NCI-H748 treated with DMSO at 0.1 percent for 48 hours (cell line): ENCODE measurements at places on chromosomes 12 and 14.
A peak's percentile ranks its signal among the peaks of the same experiment; 100 is the strongest.

- no peak for DNase-seq
These were observed 15.4 kb downstream of the TRIM9 start for GRCh38 chr14:51079489-51079888.

GRCh38 chr14:64467101-64467500 lies 1.8 kb downstream of the AKAP5 start:
- no peak for DNase-seq

DNA sequence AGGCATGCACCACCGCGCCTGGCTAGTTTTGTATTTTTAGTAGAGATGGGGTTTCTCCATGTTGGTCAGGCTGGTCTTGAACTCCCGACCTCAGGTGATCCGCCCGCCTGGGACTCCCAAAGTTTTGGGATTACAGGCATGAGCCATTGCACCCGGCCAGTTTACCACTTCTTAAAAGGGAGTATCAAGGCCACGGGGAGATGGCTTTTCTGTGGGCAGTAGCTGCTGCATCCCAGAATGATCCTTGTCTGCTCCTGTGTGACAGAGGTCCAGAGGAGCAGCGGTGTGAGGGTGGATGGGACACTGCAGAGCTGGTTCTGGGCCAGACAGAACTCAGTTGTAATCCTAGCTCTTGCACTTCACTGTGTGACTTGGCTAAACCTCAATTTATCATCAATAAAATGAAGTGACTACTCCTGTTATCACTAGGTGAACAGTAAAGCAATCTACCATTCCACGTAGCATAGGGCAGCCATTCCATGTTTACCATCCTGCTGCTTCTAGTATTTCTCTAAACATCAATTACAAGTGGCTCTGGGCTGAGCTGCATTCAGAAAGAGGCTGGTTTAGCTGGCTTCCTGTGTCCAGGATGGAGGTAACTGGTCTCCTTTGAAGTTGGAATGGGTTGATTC lies 3.0 kb upstream of the NPFF start:
- no peak for DNase-seq

- DNase-seq = no peak
These were observed 236.0 kb downstream of the BCL11B start for GRCh38 chr14:99035712-99036610.

GRCh38 chr14:68695326-68695768 lies 97.5 kb downstream of the ZFP36L1 start:
- DNase-seq = no peak

DNA sequence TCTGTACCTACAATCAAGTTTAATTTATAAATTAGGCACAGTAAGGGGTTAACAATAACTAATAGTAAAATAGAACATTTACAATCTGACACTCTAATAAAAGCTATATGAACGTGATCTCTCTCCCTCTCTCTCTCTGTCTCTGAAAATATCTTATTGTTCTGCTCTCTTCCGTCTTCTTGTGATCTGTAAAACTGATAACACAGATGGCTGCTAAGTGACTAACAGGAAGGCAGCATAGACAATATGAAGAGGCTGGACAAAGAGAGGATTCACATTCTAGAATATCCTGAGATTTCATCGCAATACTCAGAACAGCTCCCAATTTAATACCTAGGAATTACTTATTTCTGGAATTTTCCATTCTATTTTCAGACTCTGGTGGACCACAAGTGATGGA lies 827.2 kb downstream of the FLRT2 start:
- no peak for DNase-seq

GRCh38 chr12:19311165-19311564 lies 128.1 kb upstream of the AEBP2 start:
- no peak for DNase-seq

GRCh38 chr12:98594050-98594835 lies 757 bp downstream of the SLC25A3 start:
- DNase-seq = peak; percentile 11

DNA sequence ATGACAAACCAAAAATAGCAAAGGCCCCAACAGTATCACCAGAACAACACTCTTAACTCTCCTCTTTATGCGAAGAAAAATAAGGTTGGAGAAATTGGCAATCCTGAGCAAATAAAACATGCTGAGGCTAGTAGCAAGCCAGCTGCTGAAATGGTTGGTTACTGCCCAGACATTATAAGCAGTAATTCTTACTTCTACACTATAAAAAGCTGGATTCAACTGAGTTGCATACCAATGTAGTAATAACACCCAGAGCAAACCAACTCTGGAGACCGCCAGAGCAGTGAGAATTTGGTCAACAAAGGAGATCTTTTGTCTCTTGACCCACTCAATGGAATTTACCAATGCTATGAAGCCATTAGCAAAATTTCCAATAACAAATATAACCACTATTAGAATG lies 628 bp downstream of the TAS2R30 start:
- DNase-seq = no peak

DNA sequence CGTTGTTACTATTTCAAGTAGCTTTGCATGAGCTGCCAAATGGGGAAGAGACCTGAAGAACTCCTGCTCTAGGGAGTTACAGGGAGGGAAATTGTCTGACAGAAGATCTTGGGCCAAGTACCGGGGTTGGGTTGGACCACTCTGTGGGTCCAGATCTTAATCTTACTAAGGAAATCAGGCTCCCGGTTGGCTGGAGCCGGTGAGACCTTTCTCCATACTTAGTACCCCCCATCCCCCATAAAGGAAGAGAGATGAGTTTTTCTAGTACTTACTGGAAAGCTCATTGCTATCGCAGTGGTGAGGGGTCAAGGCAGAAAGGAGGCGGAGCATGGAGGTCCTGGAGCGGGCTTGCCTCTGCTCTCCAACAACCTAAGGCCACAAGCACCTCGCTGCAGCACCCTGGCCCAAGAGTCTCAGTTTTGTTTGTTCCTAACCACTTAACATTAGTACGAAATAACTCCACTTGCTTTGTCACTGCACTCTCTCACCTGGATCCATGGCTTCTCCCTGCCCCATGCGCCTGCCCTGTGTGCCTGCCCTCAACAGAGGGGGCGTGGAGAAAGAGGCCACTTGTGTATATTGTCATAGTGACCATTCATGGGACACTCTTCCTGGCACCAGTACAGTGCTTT lies 6.8 kb upstream of the UNC119B start:
- no peak for DNase-seq

DNA sequence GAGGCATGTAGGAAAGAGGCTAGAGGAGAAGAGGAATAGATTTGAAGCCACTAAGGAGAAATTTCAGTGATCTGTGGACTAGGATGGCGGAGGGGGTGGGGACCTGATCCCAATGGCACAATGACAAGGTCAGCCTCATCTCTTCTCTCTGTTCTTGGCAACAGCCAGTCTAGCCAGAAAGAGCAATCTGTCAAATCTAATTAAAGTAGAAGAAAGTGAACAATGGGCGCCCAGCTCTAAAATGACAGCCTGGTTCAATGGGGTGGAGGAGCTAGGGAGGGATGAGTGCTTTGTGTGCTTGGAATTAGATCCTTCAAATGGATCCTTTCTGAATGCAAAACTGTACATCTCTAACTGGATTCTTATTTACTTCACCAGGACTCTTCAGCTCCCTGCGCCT lies 37.2 kb upstream of the TUBA1C start:
- DNase-seq = no peak

GRCh38 chr12:9079883-9080675 lies 35.6 kb downstream of the A2M start:
- no peak for DNase-seq

DNA sequence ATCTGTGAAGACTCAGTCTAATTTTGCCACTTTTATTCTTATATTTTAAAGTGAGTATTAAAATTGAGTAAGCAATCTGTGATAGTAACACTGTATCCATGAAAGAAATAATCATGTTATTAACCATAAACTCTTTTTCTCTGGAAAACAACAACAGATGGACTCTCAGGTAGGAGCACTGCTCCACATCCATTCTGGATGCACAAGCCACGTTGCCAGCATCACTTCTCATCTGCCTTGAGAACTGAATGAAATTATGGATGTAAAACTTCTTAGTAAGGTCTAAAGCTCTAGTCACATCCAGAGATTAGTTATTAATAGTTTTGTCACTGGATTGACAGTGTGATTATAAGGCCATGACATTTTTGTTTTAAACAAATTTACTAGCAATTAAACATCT lies 489.1 kb upstream of the SYT1 start:
- DNase-seq = no peak

- DNase-seq = peak; percentile 71
These were observed 46.1 kb downstream of the CYP46A1 start for GRCh38 chr14:99729991-99730875.

DNA sequence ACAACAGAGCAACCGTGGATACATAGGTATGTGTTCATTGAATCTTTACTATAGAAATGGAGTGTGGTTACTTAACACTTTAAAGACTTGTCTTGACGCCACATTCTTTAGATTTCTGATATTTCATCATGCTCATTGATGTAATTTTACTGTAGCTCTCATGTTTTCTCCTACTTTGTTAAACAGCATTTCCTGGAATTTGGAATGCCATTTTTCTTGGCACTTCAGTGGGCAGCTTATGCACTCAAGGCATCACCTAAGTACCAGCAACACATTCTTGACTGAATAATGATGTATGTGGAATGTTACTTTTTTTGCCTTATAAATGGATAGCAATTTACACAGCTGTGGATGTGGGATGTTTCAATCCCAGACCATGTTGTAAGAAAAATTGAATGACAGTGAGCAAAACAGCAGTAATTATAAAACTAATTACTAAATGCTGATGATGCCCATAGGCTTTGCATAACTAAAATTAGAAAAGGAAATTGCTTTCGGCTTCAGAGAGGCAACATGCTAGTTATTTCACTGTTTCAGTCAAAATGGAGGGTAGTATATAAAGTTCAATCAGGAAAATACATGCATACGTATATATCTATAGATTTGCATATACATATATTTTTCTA lies 298.5 kb downstream of the NPAS3 start:
- no peak for DNase-seq

DNA sequence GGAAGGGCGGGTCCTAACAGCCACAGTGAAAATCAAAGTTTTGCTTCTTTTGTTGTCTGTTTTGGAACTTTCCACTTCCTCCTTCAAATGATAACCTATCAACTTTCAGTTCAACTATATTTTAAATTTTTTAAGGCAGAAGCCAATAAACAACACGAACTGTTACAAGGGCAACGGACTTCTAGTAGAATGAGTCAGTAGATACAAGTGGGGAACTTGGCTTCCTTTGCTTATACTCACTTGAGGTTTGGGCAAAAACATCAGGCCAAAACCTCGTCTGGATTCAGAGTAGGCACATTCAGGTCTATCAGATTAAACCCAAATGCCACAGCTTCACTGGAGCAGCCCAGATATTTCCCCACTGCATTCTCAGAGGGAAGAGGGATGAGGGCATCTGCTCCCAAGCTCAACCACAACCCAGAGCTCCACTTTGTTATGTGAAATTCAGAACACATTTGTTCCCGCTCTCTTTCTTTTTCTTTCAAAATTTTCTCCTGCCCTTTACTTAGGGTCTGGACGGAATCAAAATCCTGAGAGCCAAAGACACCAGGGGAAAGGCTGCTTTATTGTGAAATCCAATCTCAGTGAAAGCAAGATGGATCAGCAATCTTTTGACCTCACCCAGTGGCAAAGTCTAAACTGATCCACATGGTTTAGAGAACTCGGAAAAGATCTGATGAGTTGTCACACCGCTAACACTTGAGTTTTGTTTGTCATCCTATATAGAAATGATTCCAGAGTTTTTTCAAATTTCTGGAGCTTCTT lies 152.5 kb upstream of the BTG1 start:
- no peak for DNase-seq

DNA sequence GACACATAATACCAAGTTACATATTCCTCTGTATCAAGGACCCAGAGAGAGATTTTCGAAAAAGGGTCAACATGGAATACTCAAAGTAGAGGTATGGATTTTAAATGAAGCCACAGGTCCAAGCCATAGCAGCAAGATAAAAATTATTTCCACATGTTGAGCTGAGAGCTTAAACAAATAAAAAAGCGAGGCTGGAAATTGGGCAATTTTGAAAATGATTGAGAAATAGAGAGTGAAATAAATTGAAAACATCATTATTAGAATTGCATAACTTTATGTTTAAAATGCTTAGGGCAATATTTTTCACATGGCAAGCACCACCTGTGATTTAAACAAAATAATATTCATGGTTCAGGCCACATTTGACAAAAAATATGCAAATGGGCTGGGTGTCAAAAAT lies 1251.0 kb upstream of the USP15 start:
- DNase-seq = no peak

- DNase-seq = no peak
These were observed 23.8 kb upstream of the FZD10 start for GRCh38 chr12:130138478-130138877.

DNA sequence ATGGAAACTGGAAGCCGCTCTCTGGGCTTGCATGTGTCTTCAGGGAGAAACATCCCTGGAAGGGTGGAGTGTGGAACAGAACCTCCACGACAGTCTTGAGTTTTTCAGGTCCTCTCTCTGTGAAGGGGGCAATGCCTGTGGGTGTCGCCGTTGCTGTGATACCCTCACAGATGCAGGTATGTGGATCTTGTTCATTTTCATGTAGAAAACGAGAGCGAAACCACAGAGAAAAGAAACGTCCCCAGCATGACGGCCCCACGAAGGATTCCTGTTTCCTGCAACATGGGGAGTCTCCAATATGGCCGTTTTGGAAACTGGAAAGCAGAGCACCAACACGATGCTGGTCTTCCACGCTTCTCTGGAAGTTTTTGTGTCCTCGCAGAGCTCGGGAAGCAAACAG lies 187.9 kb downstream of the ALG10 start:
- DNase-seq = no peak
